MG63 (cell line): ENCODE measurements at places on chromosomes 12 and 14. TPM values are rescaled to one million over a fixed set of nuclear protein-coding genes. Genes with fewer than 3 reads are reported as not detected.

Gene PROX2
- not detected in 2 replicates for total RNA-seq

Gene TMCC3
- not detected in 2 replicates for total RNA-seq

Gene TBX3
- total RNA-seq = 7.1 and 7.7 TPM in 2 replicates

Gene PPP4R4
- 0.23 TPM in 1 of 2 replicates, not detected in the other for total RNA-seq

Gene MANSC1
- total RNA-seq = 0.92 TPM in 1 of 2 replicates, not detected in the other

Gene OR11H7
- total RNA-seq = not detected in 2 replicates

Gene WSCD2
- not detected in 2 replicates for total RNA-seq

Gene PAX9
- 0.99 and 1.2 TPM in 2 replicates for total RNA-seq

Gene TAS2R43
- total RNA-seq = not detected in 2 replicates

Gene LMNTD1
- not detected in 2 replicates for total RNA-seq

Gene CYP27B1
- total RNA-seq = not detected in 2 replicates

Gene CFAP251
- 0.74 and 1.7 TPM in 2 replicates for total RNA-seq

Gene FAM186B
- total RNA-seq = not detected in 2 replicates

Gene KRT81
- total RNA-seq = 2.2 and 3.8 TPM in 2 replicates

Gene COCH
- 6.2 and 7.0 TPM in 2 replicates for total RNA-seq

Gene CD27
- not detected in 2 replicates for total RNA-seq

Gene HOXC11
- 0.30 and 1.3 TPM in 2 replicates for total RNA-seq

Gene PRH2
- total RNA-seq = not detected in 2 replicates

Gene NUDT14
- total RNA-seq = 10.0 and 18.7 TPM in 2 replicates

Gene FZD10
- total RNA-seq = not detected in 2 replicates

Gene PTHLH
- total RNA-seq = not detected in 2 replicates

Gene TMED8
- total RNA-seq = 2.4 and 2.5 TPM in 2 replicates

Gene SCN8A
- total RNA-seq = 1.4 and 10.0 TPM in 2 replicates

Gene M6PR
- total RNA-seq = 153 and 164 TPM in 2 replicates

Gene GPX2
- not detected in 2 replicates for total RNA-seq

Gene RNASE3
- total RNA-seq = not detected in 2 replicates

Gene CCDC184
- not detected in 2 replicates for total RNA-seq

Gene PRB3
- not detected in 2 replicates for total RNA-seq
